ENCODE measurements at places on chromosomes 1 and 21. TPM values are rescaled to one million over a fixed set of nuclear protein-coding genes. Genes with fewer than 3 reads are reported as not detected.

TMCO2 gene
- not detected for total RNA-seq

DHDDS gene
- total RNA-seq, result 32.4 TPM

TNFRSF4 gene
- 94.7 TPM for total RNA-seq

PTGS2 gene
- 3.5 TPM for total RNA-seq

SMCP gene
- not detected for total RNA-seq

AKNAD1 gene
- not detected for total RNA-seq

LY9 gene
- total RNA-seq, result 124 TPM

FBLIM1 gene
- total RNA-seq, result not detected

C1orf115 gene
- total RNA-seq, result 0.50 TPM

DNA sequence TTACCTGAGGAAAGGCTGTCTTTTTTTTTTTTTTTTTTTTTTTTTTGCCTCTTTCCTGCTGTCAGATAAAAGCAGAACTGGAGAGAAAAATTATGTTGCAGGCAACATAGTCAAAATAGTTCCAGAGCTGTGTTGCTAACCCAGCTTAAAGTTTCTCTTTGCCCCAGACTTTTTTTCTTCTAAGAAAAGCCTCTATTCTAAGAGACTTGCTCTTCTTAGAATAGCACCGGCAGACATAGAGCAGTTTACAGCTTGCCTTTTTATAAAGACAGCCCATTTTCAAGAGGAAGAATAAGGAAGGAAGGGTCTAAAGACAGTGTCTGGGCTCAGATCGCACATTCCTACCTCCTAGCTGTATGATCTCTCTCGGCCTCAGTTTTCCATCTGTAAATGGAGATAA lies 88.7 kb downstream of the TENT5C start:
- no peak for DNase-seq

GRCh38 chr1:244603498-244603897 lies 49.4 kb upstream of the DESI2 start:
- DNase-seq, result no peak

DNA sequence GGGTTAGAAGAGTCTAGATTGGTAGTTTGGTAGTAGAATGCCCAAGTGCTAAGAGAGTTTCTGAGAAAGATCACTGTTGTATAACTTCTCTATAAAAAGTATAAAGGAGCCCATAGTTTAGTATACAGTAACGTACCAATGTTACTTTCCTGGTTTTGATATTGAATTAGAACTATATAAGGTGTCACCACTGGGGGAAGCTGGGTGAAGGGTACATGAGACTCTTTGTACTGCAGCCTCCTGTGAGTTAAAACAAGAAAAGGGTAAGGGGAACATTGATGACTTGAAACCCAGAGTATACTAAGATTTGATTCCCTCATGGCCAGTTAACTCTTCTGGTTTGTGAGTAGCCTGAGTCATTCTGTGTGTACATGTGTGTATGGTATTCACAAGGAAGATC lies 129.8 kb downstream of the RPS6KC1 start:
- DNase-seq, result no peak

DNA sequence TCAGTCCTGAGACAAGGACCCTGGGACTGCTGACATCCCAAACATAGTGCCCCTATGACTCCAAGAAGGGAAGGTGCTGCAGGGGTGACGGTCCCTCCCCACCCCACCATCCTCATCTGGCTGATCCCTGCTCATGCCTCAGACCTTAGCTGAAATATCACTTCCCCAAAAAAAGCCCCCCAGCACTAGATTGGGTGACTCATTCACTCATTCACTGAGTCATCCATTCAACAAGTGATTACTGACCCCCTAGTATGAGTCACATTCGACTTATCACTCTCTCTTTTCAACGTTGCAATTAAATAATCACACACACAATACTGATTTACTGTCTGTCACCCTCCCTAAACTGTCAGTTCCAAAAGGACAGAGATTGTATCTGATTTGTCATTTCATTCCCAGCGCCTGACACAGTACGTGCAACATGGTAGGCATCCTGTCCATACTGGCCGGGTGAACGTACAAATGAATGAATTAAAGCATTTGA lies 48.6 kb downstream of the HIVEP3 start:
- DNase-seq, result no peak

DNA sequence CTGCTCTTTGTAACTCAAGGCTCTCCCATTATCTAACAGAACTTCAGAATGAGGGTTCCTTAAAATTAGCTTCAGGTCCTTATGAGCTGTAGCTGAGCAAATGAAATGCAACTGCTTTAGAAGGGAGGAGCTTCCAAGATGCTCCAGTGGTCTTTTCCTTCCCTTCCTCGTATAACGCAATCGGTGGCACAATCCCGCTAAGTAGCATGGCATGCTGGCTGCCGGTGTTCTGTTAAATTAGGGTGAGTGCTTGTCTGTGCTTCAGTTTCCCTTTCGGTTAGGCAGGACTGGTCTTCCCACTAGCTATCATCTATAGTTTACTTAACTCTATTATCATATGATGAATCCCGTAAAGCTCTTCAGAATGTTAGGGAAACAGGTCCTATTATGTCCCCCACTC lies 917 bp downstream of the KIAA0040 start:
- DNase-seq, result no peak

- no peak for DNase-seq
These were observed 433 bp upstream of the DMBX1 start for GRCh38 chr1:46489169-46489637.

DNA sequence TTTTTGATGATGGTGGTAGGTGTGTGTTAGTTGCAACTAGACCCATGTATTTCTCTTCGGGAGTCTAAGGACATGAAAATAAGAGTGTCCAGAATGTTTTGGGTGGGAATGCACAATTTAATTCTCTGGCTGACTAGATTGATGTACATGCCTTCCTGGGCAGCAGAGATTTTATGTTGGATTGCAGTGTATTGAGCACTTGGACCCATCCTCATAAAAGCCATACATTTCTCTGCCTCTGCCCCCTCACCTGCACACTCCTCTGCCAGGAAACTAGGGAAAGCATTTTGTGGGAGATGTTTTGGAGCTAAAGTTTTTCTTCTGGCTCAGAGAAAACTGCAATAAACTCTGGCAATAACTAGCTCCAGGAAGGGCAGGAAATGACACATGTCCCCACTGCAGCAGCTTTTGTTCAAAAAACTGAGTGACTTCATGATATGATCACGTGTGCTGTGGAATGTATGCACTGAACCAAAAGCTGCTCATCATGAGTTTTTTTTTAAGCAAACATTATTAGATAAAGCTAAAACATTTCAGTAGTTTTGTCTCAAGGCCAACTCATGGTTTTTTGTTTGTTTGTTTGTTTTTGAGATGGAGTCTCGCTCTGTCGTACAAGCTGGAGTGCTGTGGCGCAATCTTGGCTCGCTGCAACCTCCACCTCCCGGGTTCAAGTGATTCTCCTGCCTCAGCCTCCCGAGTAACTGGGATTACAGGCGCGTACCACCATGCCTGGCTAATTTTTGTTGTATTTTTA lies 17.6 kb downstream of the RIT1 start:
- DNase-seq, result no peak

DNA sequence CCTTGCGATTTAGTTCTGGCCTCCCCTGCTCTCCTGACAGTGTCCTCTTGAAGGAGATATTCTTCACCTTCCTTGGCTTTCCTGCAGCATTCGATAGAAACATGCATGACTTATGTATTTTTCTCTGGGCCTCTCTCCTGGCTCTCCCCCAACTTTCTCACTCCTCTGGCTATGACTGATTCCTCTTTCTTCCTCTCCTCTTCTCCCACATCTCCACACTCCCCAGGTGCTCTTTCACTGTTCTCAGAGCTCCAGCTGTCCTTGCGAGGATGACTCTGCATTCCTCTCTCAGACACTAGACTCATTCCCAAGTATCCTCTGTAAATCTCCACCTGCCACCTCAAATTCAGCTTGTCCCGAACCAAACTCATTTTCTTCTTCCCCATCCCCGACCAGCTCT lies 18.0 kb downstream of the LRRC42 start:
- DNase-seq, result no peak

GRCh38 chr1:246434335-246434734 lies 72.7 kb downstream of the SMYD3 start:
- DNase-seq, result no peak

DNA sequence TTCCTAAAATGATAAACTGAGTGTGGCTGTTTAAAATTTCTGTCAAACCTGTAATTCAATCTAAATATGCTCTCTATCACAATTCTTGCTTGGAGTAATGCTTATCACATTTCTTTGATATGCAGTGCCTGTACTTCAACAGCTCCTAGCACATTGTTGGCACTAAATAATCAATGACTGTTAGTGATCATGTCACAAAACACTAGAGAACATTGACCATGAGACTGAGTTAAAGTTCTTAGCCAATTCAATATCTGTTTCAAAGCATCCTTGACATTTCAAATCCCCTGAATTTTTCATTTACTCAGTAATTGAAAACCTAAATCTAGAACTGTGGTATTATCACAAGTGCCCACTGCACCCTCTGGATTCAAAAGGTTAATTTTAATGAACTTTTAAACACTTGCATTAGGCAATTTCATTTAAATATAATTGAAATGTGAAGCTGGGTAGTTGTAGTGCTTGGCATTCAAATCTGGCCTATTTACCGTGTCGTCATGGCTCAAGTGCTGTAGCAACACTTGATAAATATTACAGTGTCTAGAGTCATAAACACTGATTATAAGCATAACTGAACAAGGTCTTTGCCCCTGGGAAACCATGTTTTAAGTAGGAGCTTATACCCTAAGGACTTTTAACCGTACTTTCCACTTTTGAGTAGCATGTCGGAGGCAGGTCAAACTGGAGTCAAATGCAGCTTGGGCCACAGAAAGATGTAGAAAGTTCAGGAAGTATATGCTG lies 143.6 kb downstream of the LRRC7 start:
- no peak for DNase-seq

GRCh38 chr1:180777072-180777689 lies 135.5 kb upstream of the KIAA1614 start:
- no peak for DNase-seq

- no peak for DNase-seq
These were observed 95.1 kb downstream of the KIAA0319L start for GRCh38 chr1:35461966-35462651.

- no peak for DNase-seq
These were observed 940 bp upstream of the PRKCZ start for GRCh38 chr1:2049225-2049717.

- no peak for DNase-seq
These were observed 52.0 kb downstream of the PRDM2 start for GRCh38 chr1:13751985-13752384.

GRCh38 chr1:8427493-8427892 lies 109.6 kb downstream of the SLC45A1 start:
- DNase-seq, result no peak

- no peak for DNase-seq
These were observed 11.2 kb downstream of the ALX3 start for GRCh38 chr1:110059133-110059863.

GRCh38 chr1:178613271-178613945 lies 100.5 kb downstream of the TEX35 start:
- no peak for DNase-seq

- DNase-seq, result no peak
These were observed 3.2 kb upstream of the RXFP4 start for GRCh38 chr1:155938220-155938627.

DNA sequence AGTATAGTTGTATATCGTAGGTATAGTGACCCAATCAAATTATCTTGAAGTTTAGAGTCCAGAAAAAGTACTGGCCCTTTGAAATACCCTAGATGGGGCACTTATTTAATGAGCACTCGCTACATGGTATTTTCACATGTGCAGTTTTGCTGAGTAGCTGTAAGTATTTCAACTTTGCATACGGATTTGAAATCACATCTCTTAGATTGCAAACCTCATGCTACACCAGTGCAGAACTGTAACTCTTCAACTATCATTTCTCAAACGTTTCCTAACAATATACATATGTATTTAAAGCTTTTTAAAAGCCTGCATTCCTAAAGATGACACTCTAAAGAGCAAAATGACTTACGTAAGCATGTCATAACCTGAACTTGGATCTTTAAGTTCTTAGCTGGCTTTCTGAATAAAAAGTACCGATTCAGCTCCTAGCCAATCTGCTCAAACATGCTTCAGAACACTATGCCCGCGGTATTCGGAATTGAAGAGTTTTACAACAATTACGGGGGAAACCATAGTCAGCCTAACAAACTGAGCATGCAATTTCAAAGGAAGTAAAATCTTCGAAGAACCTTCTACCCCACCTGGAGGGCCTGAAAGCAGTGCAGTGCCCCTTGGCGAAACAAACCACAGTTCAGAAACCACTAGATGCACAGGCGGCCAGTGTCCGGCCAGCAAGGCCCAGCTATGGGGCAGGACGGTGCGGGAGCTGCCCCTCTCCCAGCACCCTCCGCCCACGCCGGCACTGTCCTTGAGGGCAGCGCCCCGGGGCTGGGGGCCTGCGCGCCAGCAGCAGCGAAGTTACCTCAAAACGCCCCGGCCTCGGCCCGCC lies 863 bp downstream of the FH start:
- DNase-seq, result no peak

GRCh38 chr1:223245411-223245810 lies 102.4 kb upstream of the TLR5 start:
- DNase-seq, result no peak

- DNase-seq, result no peak
These were observed 17.7 kb downstream of the CMPK1 start for GRCh38 chr1:47351305-47351704.

DNA sequence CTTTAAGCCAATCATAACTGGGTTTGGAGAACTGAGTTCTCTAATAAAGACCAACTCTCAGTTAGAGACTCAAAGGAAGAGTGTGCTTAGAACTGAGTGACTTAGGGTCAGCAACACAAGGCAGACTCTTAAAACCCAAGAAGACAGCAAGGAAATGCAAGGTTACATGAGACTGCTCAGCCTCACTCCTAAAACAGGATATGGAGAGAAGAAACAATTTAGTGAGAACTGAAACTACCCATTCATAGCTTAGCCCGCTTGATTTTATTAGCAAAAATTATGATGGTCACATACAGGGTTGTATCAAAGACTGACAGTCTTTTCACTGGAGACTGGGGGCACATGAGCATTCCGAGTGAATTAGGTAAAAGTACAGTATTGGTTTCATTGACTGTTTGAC lies 78.9 kb upstream of the DMRTA2 start:
- no peak for DNase-seq

DNA sequence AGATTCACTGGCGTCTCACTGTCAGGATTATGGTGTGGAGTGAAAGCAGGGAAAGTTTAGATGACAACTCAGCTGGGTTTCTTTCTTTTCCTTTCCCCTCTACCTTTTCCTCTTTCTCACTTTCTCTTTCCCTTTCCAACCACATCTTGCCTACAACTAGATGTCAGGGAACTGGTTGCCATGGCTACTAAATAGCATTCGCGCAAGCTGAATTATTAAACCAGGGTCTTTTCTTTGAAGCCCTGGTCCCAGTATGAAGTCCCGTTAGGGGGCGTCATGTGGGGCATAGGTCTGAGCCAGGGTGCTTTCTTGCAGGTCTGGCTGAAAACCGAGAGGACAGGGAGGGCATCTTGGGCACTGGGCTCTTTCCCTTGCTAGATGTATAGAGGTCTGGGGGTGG lies 168.4 kb upstream of the CACNA1E start:
- no peak for DNase-seq

DNA sequence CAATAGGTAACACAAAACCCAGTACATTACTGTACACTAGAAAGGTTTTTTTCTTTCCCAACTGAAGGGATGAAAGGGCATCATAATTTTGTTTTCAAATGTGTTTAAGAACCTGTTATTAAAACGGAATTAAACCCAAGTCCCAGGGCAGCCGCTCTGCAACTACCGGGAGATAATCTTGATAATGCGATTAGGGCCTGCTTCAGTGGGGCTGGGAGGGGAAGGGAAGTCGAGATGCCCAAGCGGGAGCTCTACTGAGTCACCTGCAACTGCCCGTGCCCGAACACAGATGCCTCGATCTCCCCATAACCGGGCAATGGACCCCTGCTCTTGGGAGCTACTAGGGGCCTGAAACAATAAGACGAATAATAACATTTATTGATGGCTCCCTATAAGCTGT lies 61.4 kb downstream of the KAZN start:
- DNase-seq, result no peak

Measured in T-helper 17 cell (primary cell).